ENCODE measurements at places on chromosomes 4 and X.

DNA sequence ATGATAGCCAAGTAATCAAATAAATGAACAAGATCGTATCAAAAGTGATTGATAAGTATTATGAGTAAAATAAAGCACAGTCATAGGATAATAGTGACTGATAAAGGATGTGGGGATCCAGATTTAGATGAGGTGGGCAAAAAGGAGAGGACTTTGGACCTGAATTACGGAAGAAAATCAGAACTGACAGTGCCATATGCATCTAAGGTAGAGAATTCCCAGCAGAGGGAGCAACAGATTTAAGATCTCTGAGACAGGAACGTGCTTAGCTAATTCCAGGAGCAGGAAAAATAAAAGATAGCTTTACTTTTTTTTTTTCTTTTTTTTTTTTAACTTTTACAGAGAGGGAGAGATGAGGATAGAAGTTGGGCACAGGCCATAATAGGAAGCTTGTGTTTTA lies 189.9 kb downstream of the NWD2 start:
- no peak for DNase-seq

DNA sequence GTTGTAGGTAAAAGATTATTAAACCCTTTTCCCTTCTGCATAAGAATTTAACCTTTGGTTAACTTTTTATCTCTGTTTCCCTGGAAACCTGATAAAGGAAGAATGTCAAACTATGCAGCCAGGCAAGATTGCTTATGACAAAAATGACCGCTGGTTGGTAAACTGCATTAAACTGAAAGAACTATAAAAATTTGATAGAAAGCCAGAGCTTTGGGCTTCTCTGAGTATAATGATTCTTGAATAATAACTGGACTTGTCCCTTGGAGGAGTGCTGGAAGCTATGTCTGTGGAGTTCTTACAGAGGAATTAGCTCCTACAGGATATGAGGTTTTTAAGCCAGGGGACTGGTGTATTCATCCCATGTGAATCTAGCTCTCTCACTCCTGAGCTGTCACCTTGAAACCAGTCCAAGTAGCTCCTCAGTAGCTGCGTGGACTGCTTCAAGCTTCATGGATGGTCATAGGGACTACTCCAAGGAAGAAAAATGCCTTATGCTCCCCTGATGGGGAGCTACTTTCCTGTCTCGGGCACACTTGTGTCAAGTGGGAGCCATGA lies 52.0 kb downstream of the RASL11B start:
- DNase-seq, result no peak

DNA sequence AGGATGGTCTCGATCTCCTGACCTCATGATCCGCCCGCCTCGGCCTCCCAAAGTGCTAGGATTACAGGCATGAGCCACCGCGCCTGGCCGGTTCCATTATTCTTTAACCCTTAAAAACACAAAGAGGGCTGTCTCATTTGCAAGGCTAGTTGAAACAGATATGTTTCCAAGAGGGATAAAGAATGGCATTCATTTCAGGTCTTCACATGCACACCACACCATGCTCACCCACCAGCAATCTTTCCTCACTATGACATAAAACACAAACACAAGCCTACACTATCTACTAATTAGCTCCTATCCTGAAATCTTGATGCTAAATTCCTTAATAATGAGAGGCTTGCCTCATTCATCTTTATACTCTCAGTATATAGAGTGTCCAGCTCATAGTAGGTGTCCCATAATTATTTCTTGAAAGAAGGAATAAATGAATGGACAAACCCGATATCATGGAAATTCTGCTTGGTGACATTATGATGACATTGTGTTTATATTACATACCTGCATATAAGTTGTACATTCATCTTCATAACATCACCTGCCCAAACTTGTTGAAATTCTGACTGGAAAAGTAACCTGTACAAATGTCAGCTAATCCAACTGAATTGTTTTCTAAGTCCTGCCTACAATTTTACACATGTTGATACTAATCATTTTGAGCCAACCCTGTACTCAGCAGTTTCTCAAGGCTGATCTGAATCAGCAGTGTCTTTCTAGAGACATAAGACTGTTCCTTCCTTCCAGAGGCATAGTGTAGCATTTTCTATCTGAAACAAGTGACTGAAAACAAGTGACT lies 408.5 kb downstream of the KLHL13 start:
- no peak for DNase-seq

- DNase-seq, result no peak
Measured at GRCh38 chrX:131841496-131842437, 181.3 kb upstream of the STK26 start.

DNA sequence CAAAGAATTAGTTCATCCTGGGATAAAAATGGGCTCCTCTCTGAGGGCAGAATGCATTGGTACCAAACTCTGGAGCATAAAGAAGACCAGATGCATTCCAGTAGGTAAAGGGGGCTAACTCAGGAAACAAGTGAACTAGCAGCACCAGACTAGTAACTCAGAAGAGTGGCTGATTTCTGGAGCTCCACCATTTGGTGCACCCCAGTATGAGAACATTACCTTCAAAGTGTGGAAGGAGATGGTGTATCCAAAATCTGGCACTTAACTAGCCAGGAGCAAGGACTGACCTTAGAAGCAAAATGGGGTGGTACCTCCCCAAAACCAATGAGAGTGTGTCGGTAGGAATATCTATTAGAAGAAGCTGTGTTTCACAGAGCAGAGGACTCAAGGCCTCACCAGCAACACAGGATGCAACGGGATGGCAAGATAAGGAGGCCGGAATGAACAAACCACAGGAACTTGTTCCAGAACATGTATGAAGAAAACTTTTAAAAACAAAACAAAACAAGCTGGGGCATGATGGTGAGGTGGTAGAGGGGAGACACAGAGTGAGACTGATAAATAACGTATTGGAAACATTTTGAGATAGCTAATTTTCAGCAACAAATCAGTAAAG lies 142.3 kb downstream of the INPP4B start:
- DNase-seq, result no peak

- no peak for DNase-seq
Measured at GRCh38 chrX:55640854-55641253, 17.7 kb downstream of the FOXR2 start.

- no peak for DNase-seq
Measured at GRCh38 chr4:40546506-40546905, 83.2 kb downstream of the RBM47 start.

DNA sequence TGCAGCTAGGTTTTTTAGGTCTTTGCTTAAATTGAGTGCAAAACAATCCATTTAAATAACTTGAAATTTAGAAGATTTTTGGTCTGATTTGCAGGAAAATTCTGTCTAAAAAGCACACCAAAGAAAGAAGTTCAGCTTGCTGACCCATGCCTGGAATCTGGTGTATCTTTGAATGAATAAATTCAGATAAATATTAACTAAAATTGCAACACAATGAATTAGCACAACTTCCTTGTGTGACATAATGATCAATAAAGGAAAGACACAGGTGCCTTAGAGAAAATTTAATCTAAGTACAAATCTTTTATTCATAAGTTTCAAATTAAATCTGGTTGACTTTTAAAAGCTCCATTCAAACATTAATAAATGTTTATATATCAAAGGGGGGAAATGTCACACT lies 791.5 kb upstream of the LCORL start:
- DNase-seq, result no peak

DNA sequence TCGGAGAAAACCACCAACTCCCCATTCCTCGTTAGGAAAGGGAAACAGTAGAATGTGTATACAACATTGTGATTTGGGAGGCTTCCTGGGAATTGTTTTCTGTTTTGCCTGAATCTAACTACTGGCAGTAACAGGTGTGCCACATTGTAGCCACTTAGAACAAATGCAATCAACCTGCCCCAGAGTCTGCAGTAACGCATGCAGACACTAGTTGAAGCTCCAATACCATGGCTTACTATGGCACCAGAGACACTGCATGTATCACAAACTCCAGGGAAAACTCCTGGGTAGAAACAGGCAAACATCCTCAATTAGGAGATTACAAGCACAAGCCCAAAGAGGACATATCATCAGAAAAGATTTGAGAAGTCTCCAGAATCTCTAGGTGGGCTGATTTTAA lies 154.2 kb upstream of the NEIL3 start:
- DNase-seq, result no peak

DNA sequence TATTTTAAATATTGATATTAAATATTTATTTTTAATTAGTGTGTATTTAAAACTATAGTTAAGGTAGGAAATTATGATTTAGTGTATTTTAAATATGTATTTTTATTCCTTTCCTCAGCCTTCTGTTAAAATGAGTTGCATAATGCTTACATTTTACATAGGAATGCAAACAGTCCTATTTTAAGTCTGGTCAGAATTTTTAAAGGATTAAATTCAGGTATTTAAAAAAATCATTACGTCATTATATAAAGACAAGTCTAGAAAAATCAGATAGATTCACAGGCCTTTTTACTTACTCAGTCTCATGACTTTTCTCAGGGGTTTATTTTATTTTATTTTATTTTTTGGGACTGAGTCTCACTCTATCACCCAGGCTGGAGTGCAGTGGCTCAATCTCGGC lies 50.4 kb upstream of the RPA4 start:
- no peak for DNase-seq

DNA sequence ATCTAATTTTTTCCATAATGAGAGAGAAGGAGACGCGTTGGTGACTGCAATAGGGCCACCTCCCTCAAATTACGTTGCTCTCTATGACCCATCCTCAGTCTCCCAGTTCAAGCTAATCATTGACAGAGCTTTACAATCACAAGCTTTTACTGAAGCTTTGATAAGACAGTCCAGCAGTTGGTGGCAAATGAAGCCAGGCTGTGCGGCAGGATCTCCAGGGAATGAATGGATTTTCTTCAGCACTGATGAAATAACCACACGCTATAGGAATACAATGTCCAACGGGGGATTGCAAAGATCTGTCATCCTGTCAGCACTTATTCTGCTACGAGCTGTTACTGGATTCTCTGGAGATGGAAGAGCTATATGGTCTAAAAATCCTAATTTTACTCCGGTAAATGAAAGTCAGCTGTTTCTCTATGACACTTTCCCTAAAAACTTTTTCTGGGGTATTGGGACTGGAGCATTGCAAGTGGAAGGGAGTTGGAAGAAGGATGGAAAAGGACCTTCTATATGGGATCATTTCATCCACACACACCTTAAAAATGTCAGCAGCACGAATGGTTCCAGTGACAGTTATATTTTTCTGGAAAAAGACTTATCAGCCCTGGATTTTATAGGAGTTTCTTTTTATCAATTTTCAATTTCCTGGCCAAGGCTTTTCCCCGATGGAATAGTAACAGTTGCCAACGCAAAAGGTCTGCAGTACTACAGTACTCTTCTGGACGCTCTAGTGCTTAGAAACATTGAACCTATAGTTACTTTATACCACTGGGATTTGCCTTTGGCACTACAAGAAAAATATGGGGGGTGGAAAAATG lies at the start of gene KLB:
Gene KLB (plus strand): TSS at position 168 of the 821 bp plus-strand sequence. CDS start 20 bp downstream, at position 188.
- DNase-seq, result no peak

DNA sequence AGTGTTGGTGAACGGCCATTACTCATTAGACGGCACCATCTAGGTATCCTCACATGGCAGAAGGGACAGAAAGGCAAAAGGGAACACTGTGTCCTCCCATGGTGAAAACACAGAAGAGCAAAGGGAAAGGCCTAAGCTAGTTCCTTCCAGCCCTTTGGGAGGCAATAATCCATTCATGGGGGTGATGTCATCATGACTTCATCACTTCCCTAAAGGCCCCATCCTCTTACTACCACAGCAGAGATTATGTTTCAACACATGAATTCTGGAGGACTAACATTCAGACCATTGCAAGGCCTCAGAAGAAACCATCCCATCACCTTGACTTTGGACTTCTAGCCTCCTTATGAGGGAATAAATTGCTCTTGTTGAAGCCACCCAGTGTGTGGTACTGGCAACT lies 238.2 kb downstream of the MGST2 start:
- no peak for DNase-seq

DNA sequence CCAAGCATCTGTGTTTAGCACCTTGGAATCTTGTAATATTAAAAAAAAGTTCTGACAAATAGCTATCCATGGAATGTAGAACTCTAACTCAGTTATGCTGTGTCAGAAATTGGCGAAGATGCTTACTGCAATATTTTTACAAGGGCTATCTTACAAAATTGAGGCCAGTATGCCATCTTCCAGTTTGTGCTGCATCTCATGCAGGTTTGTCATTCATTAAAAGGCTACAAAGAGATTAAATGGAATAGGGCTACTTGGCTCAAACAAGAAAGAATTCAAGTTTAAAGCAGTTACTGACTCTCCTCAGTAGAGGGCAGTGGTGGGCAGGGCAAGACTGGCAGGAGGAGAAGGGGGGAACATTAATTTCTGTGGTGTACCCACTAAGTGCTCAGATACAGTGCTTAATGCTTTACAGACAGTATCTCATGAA lies 66.5 kb downstream of the SHROOM4 start:
- DNase-seq, result no peak

- DNase-seq, result peak; percentile 18
Measured at GRCh38 chr4:153573881-153574802, 108.0 kb downstream of the TMEM131L start.

- DNase-seq, result no peak
Measured at GRCh38 chr4:65515646-65516045, 154.6 kb downstream of the EPHA5 start.

- no peak for DNase-seq
Measured at GRCh38 chr4:5843573-5844530, 49.0 kb downstream of the CRMP1 start.

DNA sequence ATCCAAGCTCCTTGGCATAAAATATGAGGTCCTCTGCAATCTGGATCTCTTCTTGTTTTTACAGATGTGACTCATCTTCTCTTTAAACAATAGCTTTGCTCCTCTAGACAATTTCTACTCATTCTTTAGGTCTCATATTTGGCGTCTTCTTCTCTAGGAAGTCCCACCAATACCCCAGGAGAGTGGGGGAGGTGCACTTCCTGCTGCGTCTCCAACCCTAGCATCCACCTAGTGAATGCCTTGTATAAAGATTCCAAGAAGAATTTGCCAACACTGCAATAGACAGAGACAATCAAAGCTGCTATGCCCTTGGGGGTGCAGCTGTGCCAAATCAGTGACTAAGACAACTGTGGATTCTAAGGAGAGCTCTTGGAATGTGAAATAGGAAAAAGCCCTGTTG lies 45.7 kb upstream of the SLC10A7 start:
- no peak for DNase-seq

- no peak for DNase-seq
Measured at GRCh38 chr4:113825272-113825671, 63.7 kb upstream of the CAMK2D start.

DNA sequence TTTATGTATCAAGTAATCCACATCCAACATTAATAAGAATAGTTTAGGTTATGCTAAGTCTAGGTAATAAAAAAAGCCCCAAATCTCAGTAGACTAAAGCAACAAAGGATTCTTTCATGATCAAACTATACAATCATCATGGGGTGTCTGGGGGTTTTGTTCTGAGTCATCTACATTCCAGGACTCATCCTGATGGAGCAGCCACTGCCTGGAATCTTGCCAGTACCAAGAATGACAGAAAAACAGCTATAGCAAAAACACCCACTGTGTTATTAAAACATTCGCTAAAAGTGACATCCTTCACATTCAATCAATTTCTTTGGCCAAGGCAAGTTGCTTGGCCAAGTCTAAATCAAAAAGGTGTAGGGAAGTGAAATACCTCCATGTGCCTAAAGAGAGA lies 3.9 kb upstream of the ARHGEF38 start:
- no peak for DNase-seq

- DNase-seq, result no peak
Measured at GRCh38 chr4:172619798-172620197, 548.8 kb upstream of the GALNT7 start.

Measured in stimulated activated CD8-positive, alpha-beta memory T cell treated with anti-CD3 and anti-CD28 coated beads, Interleukin-7, amount 100 ng/mL, for 1 hour (primary cell).